NCI-H345 (cell line): ENCODE measurements at places on chromosomes 12 and 14.

DNA sequence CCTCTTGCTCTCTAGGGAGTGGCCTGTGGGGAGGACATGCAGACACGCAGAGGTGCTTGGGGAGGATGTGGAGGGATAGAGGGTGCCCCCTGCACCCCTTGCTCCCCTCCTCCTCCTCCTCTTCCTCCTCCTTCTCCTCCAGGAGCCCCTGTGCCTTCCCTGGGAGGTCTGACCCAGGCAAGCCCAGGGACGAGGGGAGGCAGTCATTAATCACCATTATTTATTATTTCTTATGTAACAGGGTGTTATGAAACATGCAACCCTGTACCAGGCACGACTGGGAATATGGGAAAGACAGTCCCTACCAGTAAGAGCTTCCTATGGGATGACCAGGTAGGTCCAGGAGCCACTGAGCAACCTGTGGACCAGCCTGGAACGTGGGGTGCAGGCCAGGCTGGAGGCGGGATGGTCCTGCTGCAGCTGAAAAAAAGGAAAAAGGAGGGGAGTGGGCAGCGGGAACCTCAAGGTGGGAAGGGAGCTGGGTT is 22.5 kb upstream of the PGF start:
- no peak for DNase-seq

DNA sequence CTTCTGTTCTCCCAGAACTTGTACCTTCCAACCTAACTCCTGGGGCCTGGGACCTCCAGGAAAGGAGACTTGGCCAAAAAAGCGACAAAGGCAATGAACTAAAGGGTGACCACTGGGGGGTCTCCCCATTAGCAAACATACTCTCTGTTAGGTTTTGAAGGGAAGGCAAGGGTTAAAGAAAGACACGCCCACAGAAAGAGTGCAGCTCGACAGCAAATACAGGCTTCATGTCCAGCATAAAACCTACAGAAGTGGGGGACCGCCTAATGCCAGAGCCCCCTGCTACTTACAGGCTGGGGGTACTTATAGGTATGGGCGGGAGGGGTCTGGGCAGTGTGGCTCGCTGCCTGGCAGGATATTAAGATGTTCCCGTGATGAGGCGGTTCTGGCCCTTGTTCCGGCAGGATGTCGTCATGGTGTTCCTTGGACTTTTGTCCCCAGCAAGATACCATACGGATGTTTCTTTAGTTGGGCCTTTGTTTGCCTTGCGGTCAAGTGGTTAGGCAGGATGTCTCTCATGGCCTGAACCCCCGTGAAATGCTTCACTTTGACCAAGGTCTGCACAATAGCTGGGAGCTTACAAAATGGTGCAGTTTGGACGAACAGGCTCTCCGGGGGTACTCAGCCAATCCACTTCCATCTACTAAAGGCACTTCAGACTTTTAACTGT is 53.4 kb downstream of the PRMT8 start:
- DNase-seq, result no peak

- no peak for DNase-seq
These were observed 29.4 kb downstream of the ANAPC7 start for GRCh38 chr12:110373962-110374611.

DNA sequence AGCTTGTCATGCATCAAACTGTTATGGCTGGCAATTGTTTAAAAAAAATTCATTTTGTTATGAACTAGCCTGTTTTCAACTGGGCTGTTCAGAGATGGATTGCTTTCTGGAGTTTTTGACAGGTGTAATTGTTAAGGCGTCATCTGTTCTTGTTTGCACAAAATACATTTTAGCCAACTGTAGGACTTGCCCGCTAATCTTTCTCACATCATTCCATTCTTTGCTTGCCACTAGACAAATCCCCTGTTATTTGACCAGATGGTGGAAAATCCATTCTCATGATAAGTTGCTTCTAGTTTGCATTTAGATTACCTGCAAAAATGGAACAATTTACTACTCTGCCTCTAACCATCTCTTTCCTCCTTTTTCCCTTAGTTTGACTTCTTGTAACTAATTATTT is 114.3 kb downstream of the NPAS3 start:
- peak; percentile 76 for DNase-seq

- no peak for DNase-seq
These were observed 343.8 kb downstream of the ADAMTS20 start for GRCh38 chr12:43208221-43208620.
